Natural killer cell (primary cell): ENCODE measurements at places on chromosomes 11 and 22. TPM values are rescaled to one million over a fixed set of nuclear protein-coding genes. Genes with fewer than 3 reads are reported as not detected.
A peak's percentile ranks its signal among the peaks of the same experiment; 100 is the strongest.

DNA sequence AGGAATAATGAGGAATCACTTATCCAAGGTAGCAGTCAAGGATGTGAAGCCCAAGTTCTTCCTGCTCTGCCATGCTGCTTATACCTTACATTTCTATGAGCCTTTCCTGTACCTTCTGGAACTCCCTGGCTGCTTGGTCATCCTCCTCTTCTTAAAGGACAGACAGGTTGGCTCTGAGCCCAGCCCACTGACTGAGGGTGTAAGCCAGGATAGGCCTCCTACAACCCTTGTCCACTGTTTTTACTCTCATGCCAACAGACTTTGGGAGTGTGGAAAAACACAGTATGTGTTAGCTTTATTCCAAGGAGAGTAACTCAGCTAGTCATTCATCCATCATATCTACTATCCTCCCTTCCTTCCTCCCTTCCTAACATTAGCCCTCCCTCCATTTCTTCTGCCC, 47.5 kb downstream of the IRAG1 start:
- DNase-seq = no peak
- no peak overlapping the region for H3K27ac ChIP-seq
- no peaks in the 10 kb centered on the region for H3K36me3 ChIP-seq
- H3K4me1 ChIP-seq = peaks cover 16% of the 10 kb centered on the region
- no peak overlapping the region for H3K4me3 ChIP-seq

- H3K27me3 ChIP-seq = peaks cover 5% of the 10 kb centered on the region
- no peak for DNase-seq
- peaks cover 13% of the 10 kb centered on the region for H3K4me1 ChIP-seq
- H3K27ac ChIP-seq = no peak overlapping the region
- no peak overlapping the region for H3K4me3 ChIP-seq
Observed at GRCh38 chr11:45178223-45178622, 31.8 kb downstream of the PRDM11 start.

DNA sequence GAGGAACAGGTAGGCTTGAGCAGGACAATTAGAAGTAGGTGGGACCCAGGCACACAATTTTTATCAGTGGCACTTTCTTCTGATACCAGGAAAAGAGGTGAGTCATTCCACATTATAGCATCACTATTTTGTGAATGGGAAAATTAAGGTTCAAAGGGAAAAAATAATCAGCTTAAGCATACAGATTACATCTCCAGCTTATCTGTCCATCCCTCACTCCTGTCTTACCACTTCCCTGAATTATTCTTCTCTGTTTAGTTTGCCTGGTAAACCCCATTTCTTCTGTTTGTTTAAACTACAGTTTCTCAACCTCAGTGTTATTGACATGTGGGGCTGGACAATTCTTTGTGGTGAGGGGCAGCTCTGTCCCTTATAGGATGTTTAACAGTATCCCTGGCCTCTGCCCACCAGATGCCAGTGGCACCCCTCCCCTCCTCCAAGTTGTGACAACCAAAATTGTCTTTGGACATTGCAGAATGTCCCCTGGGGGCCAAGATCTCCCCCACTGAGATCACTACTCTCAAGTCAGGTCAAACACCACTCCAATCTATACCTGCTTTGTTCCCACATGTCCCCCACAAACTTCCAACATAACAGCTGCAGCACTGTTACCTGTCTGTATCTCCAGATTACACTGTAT, 8.5 kb upstream of the XBP1 start:
- peaks cover 49% of the 10 kb centered on the region for H3K4me1 ChIP-seq
- DNase-seq = no peak
- H3K36me3 ChIP-seq = no peaks in the 10 kb centered on the region
- H3K4me3 ChIP-seq = no peak overlapping the region

DNA sequence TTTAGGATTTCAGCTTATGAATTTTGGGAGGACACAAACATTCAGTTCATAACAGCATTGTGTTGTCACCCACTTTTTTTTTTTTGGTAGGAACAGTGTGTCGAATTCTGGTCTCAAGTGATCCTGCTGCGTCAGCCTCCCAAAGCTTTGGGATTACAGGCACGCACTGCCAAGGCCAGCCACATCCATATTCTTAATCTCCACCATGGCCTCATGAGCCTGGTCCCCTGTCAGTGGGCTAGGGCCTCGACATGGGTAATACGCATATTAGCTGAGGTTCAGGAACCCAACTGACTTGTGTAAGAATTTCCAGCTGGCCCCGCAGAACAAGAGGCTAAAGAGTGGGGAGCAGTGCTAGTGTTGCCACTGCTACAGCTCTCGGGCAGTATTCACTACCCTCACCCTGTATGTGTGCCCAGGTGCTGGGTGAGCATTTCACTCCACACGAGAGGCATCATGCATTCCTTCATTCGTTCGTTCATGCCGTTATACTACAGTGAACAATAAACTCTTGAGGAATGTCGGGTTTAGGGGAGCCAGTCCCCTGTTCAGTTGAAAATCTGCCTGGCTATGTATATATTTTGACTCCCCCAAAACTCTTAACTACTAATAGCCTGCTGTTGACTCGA, 5.2 kb upstream of the VPREB1 start:
- peaks cover 21% of the 10 kb centered on the region for H3K4me1 ChIP-seq
- H3K27ac ChIP-seq = no peak overlapping the region
- no peaks in the 10 kb centered on the region for H3K36me3 ChIP-seq
- no peak overlapping the region for H3K4me3 ChIP-seq
- H3K27me3 ChIP-seq = no peaks in the 10 kb centered on the region

DNA sequence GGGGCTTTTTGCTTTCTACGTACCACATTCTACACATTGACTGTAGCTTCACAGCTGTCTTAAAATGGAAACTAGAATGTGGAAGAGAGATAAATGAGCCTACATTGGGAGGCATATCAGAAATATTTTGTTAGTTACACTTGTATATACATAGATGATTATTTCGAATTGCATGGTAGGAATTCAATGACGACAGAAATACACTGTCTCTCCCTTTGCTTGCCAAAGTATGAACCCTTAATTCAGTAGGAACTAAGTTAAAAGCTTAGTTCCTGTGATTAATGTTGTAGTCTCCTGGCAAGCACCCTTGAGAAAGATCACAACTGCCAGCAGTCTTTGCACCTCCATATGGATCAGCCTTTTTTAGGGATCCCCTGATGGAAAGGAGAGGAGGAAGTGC, 10.1 kb downstream of the C11orf87 start:
- no peaks in the 10 kb centered on the region for H3K4me1 ChIP-seq
- no peak overlapping the region for H3K27ac ChIP-seq
- no peak for DNase-seq

GRCh38 chr22:37996515-37997246, 12.3 kb upstream of the SOX10 start:
- peak overlapping the region; percentile 81 for H3K27ac ChIP-seq
- no peaks in the 10 kb centered on the region for H3K36me3 ChIP-seq
- H3K4me1 ChIP-seq = peaks cover 89% of the 10 kb centered on the region
- no peak overlapping the region for H3K4me3 ChIP-seq

GRCh38 chr22:39567135-39567946, 3.2 kb upstream of the CACNA1I start:
- H3K36me3 ChIP-seq = no peaks in the 10 kb centered on the region
- no peak overlapping the region for H3K27ac ChIP-seq
- DNase-seq = peak; percentile 68
- H3K27me3 ChIP-seq = no peaks in the 10 kb centered on the region
- H3K4me3 ChIP-seq = no peak overlapping the region

DNA sequence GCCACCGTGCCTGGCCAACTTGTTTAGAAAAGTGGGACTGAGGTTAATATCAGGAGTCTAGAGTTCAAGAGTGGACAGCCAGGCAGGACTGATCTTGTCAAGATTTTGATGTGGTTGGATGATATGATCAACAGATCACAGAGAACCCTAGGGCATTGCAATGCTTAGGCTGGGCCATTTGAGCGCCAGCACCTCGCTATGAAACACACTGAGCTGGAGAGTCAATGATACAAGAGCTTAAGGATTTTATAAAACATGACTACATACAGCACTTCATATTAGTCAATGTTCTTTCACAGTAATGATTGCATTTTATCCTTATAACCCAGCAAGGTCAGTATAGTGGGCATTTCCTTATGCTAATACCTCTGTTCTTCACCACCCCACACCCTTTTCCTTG, 15.4 kb upstream of the PEX26 start:
- H3K4me3 ChIP-seq = no peak overlapping the region
- H3K27me3 ChIP-seq = no peaks in the 10 kb centered on the region
- no peak overlapping the region for H3K27ac ChIP-seq
- no peaks in the 10 kb centered on the region for H3K36me3 ChIP-seq

The ASCL2 gene
- 16.0 TPM for total RNA-seq

The OR51B4 gene
- total RNA-seq = not detected
